Spinal cord (tissue), 10 donors: ENCODE measurements at places on chromosomes 4 and X.

- no peak for DNase-seq
These were observed 526.3 kb downstream of the SPRY1 start for GRCh38 chr4:123922847-123923246.

DNA sequence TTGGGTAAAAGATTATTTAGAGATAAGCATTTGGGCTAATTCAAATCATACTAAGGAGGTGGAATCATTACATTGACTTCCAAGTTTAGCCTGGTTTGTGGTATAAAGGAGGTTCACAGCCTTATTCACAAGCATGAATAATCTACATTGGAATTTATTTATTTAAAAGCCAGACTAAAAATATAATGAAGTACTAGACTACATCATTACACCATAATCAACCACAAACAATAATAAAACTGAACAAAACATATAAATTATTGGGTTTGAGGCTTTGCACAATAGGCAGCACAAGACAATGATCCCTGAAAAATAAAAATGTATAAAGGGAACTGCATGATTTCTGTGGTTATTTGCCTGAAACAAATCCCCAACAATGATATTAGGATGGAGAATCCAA, 314.0 kb downstream of the GBA3 start:
- DNase-seq: no peak

DNA sequence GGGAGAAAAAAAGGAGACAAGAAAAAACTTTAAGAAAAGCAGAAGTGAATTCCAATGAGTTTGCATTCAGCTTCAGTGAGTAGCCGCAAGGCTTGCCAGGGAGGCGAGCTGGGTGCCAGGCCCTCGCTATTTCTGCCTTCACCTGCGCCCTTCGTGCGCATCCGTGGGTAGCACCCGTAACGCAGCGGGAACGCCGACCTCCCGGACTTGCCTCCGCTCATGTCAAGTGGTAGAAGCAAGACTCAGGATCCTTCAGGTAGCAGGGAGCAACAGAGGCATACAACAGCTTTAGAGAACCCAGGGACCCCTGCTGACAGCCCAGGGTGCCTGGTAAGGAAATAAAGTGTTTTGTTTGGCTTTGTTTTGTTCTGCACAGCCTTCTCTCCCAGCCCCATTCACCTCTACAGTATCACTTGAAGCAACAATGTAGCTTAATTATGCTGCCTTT, 140.0 kb upstream of the BCOR start:
- DNase-seq: no peak

GRCh38 chrX:63475200-63475599, 124.1 kb upstream of the SPIN4 start:
- DNase-seq: no peak

DNA sequence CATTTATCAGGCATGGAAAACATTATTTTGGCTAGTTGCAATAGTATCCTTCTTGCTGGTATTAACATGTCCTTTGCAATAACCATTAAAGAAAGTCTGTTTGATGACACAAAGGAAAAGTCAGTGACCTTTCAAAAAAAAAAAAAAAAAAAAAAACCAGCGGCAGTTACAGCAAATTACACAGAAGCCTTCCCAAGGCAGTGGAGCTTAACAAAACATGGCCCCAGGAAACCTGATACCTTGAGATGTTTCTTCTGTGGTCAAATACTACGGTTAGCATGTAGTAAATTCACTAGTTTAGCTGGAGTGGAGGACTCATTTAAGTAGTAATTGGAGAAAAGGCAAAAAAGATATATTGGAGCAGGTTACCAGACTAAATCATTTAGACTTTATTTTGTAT, 359.1 kb downstream of the DACH2 start:
- DNase-seq: no peak

DNA sequence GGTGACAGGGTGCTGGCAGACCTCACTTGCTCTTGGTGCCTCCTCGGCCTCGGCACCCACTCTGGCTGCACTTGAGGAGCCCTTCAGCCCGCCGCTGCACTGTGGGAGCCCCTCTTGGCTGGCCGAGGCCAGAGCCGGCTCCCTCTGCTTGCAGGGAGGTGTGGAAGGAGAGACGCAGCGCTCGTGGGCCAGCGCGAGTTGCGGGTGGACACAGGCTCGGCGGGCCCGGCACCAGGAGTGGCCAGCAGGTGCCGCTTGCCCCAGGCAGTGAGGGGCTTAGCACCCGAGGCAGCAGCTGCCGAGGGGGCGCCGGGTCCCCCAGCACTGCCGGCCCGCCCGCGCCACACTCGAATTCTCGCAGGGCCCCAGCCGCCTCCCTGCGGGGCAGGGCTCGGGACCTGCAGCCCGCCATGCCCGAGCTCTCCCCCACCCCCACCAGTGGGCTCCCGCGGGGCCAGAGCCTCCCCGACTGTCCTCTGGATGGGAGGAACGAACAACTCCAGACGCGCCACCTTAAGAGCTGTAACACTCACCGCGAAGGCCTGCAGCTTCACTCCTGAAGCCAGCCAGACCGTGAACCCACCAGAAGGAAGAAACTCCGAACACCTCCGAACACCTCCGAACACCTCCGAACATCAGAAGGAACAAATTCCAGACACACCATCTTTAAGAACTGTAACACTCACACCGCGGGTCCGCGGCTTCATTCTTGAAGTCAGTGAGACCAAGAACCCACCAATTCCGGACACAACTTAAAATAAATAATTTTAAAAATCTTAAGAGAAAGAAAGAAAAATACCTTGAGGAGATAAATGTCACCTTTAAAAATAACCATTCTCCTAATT, 311.1 kb upstream of the SLC7A11 start:
- no peak for DNase-seq
